Activated CD8-positive, alpha-beta memory T cell treated with anti-CD3 and anti-CD28 coated beads, Interleukin-2, amount 10 ng/mL, durations not matched to agents 7 days and 5 days (primary cell): ENCODE measurements at places on chromosomes 2 and 18. TPM values are rescaled to one million over a fixed set of nuclear protein-coding genes. Genes with fewer than 3 reads are reported as not detected.

Gene PSMA8
- total RNA-seq, result 1.1 TPM

Gene GALNT13
- total RNA-seq, result not detected

Gene MDH1B
- 0.32 TPM for total RNA-seq

Gene NPAS2
- total RNA-seq, result 0.41 TPM

Gene DNER
- total RNA-seq, result not detected

Gene RETREG2
- 95.8 TPM for total RNA-seq

Gene ZNF804A
- not detected for total RNA-seq

Gene COL6A3
- total RNA-seq, result 0.53 TPM
